Stimulated activated CD8-positive, alpha-beta memory T cell treated with anti-CD3 and anti-CD28 coated beads, Interleukin-4, amount 100 ng/mL, for 1 hour (primary cell): ENCODE measurements at places on chromosomes 1 and 21.

DNA sequence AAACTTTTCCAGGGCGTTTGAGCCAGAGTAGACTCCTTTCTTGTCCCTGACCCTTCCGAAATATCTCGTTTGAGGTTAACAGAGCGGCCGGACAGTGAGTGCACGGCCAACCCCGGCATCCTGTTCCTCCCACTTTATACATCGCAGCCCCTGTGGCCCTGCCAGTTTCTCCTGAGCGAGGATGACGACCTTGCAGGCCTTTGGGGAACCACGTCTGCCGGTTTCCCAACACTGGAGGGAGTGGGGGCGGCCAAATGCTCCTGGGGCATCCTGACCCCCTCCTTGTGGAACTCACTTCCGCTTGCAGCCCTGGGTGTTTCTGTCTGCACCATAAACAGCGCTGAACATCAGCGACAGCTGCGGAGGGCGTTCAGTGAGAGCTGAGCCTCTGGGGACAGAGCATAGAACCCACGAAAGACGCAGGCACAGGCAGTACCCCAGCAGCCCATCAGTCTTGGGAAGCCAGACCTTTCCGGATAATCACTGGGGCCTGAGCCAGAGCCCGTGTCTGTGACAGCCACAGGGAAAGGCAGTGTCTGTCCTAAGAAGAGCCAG is 4.8 kb upstream of the KCNAB2 start:
- no peak for DNase-seq

DNA sequence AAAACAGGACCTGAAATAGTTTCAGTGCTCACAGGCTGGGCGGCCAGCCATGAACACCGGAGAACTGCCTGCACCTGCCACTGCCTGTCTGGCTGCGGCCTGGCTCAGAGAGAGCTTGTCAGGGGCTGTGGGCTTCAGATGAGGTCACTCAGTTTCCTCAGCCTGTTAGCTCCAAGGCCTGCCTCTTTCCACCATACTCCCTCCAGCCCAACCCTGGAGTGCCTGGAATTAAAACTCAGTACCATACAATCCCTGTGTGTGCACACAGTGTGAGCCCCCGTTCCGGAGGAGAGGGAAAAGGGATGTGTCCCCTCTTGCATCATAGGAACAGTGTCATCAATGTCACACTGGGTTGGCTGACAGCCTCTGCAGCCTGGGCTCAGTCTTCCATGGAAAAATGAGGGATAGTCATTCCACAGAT is 16.2 kb downstream of the CACNA1S start:
- no peak for DNase-seq

GRCh38 chr1:182389619-182390047 is 2.0 kb downstream of the GLUL start:
- no peak for DNase-seq

DNA sequence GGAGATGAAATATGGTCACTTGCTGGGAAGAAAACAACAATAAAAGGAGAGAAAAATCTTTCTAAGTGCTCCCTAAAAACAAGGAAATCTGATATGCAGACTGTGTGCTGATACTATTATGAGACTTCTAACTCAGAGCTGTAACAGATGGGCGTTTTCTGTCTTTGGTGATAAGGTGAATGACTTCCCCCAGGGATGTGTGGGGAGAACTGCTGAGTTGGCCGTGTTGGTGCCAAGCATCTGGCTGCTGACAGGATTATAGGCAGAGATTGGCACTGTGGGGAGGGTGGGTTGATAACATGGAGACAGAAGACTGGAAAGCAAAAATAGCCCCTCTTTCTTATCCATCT is 438.5 kb upstream of the PLXNA2 start:
- DNase-seq = no peak

DNA sequence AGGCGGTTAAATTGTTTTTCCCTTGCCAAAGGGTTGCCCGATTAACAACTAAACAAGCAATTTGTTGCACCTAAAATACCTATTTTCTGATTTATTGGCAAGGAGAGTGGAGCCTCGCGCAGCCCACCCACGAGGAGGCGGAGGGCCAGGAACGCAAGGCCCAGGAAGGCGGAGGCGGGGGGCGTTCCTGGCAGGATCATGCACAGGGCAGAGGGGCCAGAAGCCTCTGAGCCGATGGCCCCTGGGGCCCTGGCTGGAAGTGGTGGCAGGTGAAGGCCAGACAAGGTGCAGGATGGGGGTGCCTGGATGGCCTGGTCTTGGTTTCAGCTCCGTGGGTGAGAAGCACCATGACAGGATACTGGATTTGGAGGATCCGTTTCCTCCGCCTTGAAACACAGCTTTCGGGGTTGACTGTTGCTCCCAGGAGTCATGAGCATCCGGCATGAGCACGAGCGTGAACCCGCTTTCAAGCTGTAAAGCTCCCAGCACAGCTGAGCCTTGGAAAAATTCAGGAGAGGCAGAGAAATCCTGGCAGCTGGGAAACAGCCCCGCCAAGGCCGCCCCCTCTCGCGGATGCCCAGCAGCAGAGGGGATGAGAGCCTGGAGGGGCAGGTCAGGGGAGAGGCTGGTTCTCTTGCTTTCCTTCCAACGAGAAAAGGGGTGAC is 35.0 kb downstream of the AJAP1 start:
- DNase-seq = no peak
